ENCODE measurements at places on chromosomes 13 and 19.

DNA sequence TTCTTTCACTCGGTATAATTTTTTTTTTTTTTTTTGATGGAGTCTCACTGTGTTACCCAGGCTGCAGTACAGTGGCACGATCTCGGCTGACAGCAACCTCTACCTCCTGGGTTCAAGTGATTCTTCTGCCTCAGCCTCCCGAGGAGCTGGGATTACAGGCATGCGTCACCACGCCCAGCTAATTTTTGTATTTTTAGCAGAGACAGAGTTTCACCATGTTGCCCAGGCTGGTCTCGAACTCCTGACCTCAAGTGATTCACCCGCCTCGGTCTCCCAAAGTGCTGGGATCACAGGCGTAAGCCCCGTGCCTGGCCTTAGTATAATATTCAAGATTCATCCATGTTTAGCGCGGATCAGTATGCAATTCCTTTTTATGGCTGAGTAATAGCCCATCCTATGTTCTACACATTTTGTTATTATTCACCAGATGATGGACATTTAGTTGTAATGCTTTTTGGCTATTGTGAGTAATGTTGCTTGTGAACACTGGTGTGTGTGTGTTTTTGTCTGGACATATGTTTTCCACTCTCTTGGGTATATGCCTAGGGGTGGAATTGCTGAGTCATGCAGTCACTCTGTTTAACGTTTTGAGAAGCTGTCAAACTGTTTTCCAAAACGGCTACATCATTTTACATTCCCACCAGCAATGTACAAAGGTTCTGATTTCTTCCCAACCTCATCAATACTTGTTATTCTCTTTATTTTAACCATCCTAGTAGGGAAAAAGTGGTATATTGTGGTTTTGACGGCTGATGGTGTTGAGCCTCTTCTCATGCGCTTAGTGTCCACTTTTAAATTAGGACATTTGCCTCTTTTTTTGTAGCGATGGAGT, 22.9 kb downstream of the PLEKHF1 start:
- no peak for DNase-seq

DNA sequence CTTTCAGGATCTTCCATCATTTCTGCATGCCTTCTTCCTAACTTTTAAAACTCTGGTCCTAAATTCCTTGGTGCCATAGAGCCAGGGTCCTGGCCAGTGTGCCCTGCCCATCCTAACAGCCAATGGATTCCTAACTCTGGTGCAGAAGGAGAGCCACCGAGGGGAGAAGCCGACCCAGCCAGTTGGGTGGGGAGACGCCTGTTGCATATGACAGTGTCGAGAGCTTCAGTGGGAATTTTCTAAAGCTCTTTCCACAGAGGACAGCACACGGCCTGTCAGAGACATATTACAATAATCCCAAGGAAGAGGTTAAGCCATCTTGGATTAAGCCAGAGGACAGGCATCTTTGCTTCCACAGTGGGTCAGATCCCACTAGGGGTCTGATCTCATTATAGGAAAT, 180.4 kb downstream of the ZNF536 start:
- DNase-seq, result no peak

- DNase-seq, result no peak
Measured at GRCh38 chr13:99353246-99353600, 46.0 kb upstream of the GPR183 start.

DNA sequence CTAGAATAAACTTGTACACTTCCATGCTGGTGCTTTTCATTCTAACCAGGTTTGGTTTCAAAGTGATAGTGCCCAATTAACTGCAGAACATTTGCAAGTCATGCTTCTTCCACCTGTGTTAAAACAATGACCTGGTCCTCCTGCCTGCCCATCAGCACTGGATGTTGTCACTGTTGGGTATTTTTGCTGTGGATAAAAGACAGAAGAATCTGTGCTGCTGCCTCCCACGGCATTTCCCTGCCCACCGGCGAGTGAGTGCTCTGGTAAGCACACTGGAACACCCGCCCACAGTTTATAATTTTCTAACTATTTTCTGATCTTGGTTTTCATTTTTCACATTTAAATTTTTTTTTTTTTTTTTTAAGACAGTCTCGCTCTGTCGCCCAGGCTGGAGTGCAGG, 2.3 kb upstream of the AKAP8 start:
- DNase-seq, result no peak

DNA sequence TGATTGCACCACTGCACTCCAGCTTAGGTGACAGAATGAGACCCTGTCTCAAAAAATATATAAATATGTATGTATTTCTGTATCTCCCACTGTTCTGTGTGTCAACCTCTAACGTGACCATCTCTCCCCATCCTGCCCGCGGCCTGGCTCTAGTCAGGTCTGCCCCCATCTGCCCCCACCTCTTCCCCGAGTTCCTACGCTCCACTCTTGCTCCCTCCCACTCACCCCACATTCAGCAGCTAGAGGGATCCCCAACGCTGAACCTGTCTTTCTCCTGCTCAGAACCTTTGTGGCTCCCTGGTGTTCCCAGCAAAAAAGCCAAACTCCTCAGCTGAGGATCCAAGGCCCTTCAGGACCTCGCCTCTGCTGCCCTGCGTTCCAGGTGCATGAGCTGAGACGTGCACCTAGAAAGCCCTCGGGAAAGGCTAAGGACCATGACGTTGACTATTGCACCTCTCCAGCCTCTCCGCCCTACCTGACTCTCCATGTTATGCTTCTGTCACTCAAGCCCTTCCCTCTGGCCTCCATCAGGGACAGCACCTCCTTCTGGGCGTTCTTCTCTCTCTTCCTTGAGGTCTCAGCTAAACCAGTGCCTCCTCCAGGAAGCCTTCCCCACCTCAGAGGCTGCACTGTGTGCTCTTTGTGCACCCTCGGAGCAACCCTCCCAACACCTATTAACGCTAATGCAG, 18.1 kb downstream of the AKT2 start:
- no peak for DNase-seq

GRCh38 chr13:111115965-111116521, 933 bp downstream of the ARHGEF7 start:
- DNase-seq, result peak; percentile 69

GRCh38 chr19:35307931-35308330, 16.0 kb downstream of the MAG start:
- no peak for DNase-seq

- DNase-seq, result no peak
Measured at GRCh38 chr13:21399741-21400140, 59.4 kb downstream of the ZDHHC20 start.

DNA sequence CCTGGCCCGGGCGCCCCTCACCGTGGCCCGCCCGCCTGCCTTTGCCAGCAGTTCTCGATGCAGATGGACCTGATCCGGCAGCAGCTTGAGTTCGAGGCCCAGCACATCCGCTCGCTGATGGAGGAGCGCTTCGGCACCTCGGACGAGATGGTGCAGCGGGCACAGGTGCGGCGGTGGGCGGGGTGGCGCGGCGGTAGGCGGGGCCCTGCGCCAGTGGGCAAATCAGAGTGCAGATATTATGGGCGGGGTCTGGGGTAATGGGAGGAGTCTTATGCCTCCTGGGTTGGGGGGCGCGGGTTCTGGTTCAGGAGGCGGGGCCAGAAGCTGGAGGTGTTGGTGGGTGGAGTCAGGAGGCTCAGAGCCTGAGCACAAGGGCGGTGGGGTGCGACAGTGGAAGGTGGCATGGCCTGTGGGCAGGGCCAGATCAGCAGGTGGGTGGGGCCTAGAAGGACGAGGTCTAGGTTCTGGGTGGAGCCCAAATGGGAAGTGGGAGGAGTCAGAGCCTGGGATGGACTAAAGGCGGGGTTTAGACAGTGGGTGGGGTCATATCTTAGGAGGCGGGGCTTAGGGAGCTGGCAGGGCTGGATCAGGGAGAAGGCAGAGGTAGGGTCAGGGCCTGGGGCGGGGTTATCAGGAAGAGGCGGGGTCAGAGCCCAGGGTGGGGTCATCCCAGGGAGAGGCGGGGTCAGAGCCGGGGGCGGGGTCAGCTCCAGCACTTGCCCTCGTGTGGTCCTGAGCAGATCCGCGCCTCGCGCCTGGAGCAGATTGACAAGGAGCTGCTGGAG, 5.6 kb downstream of the APC2 start:
- no peak for DNase-seq

DNA sequence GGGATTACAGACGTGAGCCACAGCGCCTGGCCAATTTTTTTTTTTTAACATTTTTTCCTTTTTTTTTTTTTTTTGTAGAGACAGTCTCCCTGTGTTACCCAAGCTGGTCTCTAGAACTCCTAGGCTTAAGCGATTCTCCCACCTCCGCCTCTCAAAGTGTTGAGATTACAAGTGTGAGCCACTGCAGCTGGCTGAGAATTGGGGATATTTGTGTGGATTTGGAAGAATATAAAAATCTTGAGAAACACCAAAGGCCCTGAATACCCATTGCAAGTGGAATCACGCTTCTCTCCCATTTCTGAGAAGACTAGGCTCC, 79.9 kb upstream of the ABCC4 start:
- peak; percentile 47 for DNase-seq

GRCh38 chr13:36920616-36921185, 663 bp upstream of the SMAD9 start:
- no peak for DNase-seq
